ENCODE measurements at places on chromosomes 12 and 14.

- no peak for DNase-seq
Observed at GRCh38 chr14:31935391-31935790, 141.7 kb upstream of the ARHGAP5 start.

- no peak for DNase-seq
Observed at GRCh38 chr12:96502477-96502876, 13.1 kb downstream of the CFAP54 start.

GRCh38 chr14:104290756-104291122 lies 152.4 kb downstream of the KIF26A start:
- no peak for DNase-seq

GRCh38 chr14:95619785-95620417 lies 66.3 kb upstream of the TCL1B start:
- no peak for DNase-seq

DNA sequence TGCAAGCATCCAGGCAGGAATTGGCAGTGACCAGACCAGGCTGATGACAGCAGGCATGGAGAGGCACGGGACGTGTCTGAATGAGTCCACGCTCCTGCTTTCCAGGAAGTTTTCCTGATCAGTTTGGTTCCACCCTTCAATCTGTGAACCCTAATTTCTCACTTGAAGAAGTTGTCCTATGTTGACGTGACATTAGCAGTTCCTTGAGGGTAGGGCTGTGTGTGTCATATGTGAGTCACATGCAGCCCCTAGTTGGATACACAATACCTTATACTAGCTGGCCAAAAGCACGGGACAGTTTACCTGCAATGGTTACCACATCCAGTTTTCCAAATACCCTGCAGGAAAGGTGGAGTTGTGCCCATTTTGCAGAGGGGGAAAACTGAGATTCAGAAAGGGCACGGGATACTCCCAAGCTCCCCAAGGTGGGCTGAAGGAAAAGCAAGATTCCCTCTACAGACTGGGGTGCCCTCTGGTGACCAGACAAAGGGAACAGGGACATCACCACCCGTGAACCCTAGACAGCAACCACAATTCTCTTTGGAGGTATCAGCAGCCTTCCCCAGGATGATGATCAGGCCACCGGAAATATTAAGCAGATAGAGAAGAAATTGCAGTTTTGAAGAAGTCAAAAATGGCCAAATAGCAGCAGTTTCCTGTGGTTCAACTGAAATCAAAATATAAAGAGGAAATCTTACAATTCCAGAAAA lies 194.5 kb downstream of the PHETA1 start:
- no peak for DNase-seq

- no peak for DNase-seq
Observed at GRCh38 chr12:124422142-124422569, 127.3 kb downstream of the RFLNA start.

DNA sequence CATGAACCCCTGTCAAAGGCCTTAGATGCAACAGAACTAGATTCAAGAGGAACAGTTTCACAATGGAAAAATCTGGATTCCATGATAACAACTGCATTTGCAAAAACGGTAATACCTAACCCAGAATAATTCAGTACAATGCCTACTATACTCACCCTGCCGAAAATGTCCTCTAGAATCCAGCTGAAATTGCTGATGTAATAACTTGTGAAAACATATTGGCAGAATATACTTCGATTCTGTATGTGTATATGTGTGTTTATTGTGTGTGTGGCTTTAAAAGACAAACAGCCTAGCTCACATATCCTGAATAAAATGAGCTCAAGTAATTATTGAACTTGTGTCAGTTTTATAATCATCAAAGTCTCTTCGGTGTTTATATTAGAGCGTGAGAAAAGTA lies 46.0 kb downstream of the PHLDA1 start:
- DNase-seq, result no peak

- DNase-seq, result no peak
Observed at GRCh38 chr14:61484826-61485584, 163.6 kb downstream of the PRKCH start.

DNA sequence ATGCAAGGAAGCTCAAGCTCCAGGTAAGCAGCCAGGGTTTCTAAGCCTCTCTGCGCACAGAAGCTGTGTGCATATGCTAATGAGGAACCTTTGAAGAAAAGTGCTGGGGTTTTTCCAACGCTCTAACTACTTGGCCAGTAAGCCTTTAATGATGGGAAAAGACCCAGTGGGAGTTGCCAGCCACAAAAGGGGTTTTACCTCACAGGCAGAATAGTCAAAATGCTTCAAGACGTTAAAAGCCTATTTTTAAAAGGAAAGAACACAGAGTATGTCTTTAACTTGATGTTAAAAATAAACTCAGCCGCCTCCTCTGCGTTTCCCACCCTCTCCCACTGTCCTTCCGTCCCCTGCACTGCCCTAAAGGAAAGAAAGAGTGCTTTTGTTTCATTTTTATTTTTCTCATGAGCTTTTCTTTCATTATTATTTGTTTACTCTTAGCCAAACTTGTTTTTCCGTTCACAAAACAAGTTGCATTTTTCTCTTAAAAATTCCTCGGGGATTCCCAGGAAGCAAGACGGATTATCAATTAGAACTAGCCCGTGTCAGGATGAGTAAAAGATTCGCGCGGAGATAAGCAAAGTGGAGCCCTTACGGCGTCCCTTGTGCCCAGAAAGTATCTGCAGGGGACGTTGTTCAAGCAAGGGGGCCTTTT lies 209.8 kb upstream of the NUDT4 start:
- no peak for DNase-seq

GRCh38 chr14:93702946-93703345 lies 85.3 kb downstream of the PRIMA1 start:
- DNase-seq, result no peak

GRCh38 chr12:29389295-29389919 lies 8.4 kb upstream of the ERGIC2 start:
- DNase-seq, result no peak

DNA sequence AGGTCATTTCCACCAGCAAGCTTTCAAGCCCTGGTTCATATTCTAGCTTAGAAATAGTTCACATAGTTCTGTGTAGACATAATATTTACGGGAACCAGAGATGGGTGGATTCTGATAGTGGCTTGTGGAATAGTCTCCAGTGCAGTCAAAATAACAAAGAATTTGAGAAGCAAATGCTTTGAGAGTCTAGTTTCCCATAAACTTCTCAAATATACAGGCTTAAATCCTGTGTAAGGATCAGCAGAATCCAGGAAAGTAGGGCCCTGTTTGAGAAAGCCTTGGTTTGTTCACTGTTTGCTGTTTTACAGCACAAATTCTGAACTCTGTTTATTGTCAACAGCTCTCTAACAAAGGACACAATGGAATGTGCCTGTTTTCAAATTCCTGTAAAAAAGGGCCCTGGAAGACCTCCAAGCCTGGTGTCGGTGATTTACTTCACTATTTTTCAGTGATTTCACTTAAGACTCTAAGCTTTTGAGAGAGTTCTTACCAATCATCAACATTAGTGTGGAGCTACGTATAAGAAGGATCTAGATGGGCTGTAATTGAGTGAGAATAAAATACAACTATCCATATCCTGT lies 11.4 kb upstream of the FOS start:
- DNase-seq, result no peak

- no peak for DNase-seq
Observed at GRCh38 chr12:91804533-91804932, 341.1 kb downstream of the BTG1 start.

DNA sequence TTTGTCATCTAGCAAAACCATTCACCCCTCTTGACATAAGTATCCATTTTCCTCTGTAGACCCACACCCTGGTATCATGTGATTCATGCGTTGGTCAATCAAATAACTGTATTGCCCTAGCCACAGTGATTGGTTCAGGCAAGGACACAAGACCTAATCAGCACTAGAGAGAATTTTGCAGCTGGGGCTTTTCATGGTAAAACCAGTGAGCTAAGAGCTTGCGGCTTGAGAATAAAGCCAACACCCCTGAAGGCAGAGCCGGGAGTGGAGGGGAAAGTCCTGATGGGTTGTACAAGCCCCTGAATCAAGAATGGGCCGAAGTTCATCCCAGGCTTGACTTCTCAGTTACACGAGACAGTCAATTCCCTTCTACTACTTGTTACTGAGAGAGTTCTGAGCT lies 33.2 kb upstream of the LTBP2 start:
- DNase-seq, result no peak

DNA sequence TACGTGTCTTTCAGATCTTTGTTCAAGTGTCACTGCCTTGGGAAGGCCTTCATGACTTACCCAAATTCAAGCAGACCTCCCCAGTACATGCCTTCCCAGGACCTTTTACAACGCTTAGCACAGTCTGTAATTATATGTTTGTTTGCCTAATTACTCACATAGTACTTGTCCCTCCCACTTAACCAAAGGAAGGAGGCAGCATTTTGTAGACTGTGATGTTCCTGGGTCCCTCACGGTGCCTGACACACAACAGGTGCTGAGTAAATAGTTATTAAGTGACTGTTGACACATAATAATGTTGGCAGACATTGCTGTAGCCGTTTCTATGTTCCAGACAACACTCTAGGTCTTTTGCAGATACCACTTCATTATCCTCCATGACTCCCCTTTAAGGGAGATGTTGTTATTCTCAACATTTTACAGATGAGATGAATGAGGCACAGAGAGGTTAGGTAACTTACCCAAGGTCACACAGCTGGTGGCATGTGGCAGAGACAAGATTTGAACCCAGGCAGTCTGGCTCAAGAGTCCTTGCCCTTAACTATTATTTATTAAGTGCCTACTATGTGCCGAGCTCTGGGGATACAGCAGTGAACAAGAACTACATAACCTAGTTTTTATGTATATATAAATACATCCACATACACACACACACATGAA lies 130.7 kb downstream of the PHETA1 start:
- DNase-seq, result no peak

DNA sequence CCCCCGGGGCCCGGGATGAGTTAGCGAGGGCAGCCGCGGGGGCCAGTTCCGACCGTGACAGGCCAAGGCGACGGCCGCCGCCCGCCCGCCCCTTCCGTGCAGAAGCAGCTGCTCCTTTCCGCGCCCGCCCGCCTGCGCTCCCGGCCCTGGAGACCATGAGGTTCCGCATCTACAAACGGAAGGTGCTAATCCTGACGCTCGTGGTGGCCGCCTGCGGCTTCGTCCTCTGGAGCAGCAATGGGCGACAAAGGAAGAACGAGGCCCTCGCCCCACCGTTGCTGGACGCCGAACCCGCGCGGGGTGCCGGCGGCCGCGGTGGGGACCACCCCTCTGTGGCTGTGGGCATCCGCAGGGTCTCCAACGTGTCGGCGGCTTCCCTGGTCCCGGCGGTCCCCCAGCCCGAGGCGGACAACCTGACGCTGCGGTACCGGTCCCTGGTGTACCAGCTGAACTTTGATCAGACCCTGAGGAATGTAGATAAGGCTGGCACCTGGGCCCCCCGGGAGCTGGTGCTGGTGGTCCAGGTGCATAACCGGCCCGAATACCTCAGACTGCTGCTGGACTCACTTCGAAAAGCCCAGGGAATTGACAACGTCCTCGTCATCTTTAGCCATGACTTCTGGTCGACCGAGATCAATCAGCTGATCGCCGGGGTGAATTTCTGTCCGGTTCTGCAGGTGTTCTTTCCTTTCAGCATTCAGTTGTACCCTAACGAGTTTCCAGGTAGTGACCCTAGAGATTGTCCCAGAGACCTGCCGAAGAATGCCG lies 699 bp downstream of the MGAT2 start:
- no peak for DNase-seq

DNA sequence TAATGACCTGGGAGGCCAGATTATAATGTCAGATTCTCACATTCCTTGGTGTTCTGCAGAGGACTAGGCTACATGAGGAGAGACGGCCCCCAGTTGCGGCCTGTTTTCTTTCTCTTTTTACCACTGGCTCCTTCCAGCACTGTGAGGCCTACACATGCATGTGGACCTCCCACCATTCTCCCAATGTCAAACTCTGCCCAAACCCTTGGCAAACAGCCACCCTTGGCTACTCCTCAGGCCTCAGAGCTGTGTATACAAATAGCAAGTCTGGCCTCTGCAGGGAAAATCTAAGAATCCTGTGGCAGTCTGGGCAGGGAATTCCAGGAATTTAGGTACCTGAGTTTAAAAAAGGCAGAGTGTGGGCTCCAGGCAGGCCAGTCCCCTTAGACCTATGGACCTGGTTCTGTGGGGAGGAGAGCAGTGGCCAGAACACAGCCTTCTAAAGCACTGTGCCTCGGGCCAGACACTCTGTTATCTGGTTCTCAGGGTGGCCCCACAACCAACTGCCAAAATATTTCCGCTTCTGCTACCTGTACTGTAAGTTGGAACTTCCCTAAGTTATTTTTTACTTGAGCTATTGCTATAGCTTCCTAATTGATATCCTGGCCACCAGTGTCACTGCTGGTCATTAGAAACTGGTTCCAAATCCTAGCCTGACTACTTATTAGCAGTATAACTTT lies 19.9 kb upstream of the NEDD1 start:
- DNase-seq, result no peak

DNA sequence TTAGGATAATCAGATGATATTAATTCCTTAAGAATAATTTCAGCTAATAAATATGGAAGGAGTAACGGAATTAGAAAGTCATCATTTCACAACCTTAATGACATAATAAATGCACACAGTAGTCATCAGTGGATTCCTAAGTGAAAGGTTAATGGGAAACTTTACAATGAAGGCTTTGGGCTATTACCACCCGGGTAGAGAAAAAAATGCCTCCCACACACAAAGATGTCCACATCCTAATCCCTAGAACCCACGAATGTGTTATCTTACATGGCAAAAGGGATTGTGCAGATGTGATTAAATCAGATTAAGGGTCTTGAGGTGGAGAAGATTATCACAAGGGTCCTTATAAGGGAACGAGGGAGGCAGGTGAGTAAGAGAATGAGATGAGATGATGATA lies 5.6 kb downstream of the TMED10 start:
- DNase-seq, result no peak

DNA sequence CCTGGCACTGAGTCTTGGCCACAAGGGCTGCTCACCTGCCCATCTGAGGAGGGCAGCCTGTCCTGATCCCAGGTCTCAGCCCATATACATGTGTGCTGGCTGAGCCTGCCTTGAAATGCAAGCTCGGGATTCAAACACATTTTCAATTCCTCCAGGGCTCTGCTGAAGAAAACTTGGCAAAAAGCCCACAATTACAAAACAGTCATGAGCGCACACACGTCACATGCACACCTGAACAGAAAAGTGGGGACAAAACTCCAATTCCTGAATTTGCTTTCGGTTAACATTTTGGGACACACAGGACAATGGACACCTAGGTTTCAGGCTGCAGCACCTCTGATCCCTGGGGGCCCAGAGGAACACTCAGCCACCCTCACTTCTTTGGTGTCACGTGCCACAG lies 113.9 kb downstream of the RBM19 start:
- DNase-seq, result no peak

- no peak for DNase-seq
Observed at GRCh38 chr12:116813271-116814041, 67.8 kb downstream of the HRK start.

DNA sequence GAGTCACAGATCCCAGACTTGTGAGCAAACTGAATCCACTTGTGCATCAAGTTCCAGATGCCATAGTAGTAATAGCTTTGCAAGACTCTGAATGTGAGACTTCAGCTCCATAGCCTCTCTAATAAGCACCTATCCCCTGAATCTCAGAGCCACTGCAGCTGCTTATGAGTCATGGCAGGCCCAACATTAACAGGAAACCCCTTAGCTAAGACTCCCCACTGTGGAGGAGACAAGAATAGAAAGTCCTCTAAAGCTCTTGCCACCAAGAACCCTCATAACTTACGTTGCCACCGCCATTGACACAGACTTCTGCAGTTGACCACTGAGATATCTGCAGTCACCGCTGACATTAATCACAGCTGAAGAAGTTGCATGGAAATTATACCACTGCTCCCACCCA lies 62.9 kb upstream of the PDE3A start:
- no peak for DNase-seq

- no peak for DNase-seq
Observed at GRCh38 chr12:95497031-95497430, 23.1 kb downstream of the METAP2 start.

- no peak for DNase-seq
Observed at GRCh38 chr12:105554223-105554678, 223.8 kb downstream of the C12orf75 start.
